ENCODE measurements at places on chromosomes 12 and 14.

GRCh38 chr14:78448164-78449094 is 278.3 kb downstream of the NRXN3 start:
- DNase-seq = peak; percentile 2

GRCh38 chr12:46675736-46676135 is 150.1 kb downstream of the SLC38A4 start:
- DNase-seq = no peak

DNA sequence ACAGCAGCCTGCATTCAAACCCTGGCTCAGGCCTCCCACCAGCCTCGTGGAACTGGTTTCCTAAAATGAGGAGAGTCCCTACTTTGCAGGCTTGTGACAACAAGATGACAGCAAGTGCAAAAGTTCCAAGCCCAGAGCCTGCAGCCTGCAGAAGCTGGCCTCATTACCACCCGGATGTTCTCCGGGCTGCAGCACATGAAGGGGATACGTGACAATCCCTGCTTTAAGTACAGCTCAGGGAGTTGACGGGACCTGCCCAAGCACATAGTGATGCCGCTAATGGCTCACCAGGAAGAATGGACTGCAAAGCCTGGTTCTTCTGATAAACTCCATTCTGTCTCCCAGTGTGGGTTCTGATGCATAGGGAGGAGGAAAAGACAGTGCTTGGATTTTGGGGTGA is 15.0 kb downstream of the SSH1 start:
- no peak for DNase-seq

DNA sequence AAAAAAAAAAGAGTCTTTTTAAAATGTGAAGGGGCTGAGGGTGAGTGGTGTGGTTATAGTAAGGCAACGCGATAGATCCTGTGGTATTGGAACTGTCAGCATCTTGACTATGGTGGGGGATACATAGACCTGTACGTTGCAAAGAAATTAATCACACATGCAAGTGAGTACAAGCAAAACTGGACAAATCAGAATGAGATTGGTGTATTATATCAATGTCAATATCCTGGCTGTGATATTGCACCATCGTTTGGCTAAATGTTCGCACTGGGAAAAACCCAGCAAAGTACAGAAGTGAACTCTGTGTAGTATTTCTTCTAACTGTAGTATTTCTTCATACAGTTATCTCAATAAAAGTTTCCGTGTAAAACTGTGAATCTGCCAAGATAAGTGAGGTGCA is 67.9 kb downstream of the GCH1 start:
- DNase-seq = no peak

GRCh38 chr12:42525444-42525843 is 64.1 kb downstream of the PRICKLE1 start:
- DNase-seq = no peak

DNA sequence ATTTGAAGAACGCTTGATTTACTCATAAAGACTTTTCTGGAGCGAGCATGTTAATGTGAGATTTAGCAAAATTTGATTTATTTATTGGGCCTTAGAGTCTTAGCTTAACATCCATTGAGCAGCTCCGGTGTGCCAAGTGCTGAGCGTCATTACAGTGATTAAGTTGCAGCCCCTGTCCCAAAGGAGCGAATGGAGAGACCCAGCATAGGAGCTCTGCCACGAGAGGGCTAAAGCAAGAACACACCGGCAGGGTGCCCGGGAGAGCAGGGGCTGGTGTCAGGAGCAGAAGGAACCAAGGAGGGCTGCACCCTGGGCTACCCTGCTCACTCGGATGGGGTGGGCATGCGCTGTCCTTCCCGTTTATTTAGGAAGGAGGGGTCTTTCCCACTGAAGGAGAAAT is 50.6 kb downstream of the PPP2R5C start:
- DNase-seq = no peak

DNA sequence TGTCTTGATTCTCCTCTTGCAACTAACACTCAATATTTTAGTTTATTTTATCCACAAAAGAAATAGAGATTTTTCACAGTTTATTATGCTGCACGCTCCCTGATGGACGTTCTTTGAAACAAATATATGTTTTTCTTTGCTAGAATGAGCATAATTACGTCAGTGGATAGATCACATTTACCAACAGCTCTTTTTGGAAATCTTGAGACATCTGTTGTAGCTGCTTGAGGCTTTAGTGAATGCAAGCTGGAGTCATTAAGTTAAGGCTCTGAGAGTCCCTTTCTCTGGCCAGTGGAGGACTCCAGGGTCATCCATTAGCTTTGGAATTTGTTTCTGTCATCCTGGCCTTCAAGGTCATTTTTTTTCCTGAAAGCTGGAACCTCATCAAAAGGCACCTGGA is 405.6 kb upstream of the TMEM132C start:
- DNase-seq = no peak

- no peak for DNase-seq
Measured at GRCh38 chr12:25324861-25325260, 74.1 kb upstream of the KRAS start.

DNA sequence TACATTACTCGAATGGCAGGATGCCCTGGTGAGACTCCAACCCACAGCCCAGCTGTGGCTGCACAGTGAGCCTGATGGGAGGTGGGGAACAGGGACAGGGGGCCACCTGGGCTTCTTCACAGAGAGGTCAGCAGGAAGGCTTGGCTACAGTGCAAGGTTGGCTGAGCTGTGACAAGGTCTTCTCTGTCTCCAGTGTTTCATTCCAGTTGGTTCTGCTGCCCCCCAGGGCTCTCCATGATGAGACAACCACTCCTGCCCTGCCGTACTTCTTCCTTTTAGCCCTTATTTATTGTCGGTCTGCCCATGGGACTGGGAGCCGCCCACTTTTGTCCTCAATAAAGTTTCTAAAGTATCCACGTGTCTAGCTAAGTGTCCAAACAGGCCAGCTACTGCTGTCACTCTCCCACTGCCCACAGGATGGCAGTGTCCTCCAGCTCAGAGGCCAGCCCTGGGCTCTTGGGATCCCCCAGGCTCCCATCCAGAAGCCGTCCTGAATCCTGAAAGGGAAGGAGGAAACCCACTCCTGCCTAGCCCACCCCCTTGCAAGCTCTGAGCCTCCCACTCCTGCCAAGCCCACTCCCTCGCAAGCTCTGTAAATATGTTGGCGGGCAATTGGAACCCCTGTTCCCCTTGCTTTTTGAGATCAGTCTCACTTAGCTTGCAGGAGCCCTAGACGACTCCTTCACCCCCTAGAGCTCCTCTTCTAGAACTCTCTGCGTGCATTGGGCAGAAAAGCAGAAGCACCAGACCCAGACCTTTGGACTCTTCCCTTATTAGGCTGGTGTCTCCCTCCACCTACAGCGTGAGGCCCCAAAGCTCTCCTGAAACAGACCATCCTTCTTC is 5.4 kb downstream of the C1QL4 start:
- DNase-seq = peak; percentile 16

DNA sequence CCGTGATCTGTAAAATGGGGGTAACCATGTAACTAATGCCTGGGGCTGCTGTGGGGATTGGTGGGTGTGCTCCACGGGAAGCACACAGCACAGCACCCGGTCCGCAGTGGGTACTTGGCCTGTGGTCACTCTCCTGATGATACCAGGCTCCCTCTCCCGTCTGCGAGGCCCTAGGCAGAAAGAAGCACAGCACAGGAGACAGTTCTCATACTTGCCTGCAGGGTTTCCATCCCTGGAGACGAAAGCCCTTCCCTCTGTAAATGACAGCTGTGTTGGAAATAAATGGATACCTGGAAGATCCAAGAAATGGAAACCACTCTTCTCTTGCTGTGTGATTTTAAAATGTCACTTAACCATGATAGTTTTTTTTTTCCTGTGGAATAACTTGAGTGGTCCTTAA is 7.9 kb upstream of the PRMT8 start:
- DNase-seq = no peak

GRCh38 chr14:70935135-70935534 is 27.9 kb downstream of the PCNX1 start:
- DNase-seq = no peak

GRCh38 chr12:92108651-92109050 is 37.0 kb downstream of the BTG1 start:
- DNase-seq = no peak
